ENCODE measurements at places on chromosomes 7 and 10.

GRCh38 chr7:47888371-47889265, 59.6 kb downstream of the PKD1L1 start:
- no peak for DNase-seq

- no peak for DNase-seq
These were observed 178.8 kb downstream of the NEURL1 start for GRCh38 chr10:103672345-103672744.

- DNase-seq: no peak
These were observed 144.0 kb downstream of the EVX1 start for GRCh38 chr7:27386581-27386980.

DNA sequence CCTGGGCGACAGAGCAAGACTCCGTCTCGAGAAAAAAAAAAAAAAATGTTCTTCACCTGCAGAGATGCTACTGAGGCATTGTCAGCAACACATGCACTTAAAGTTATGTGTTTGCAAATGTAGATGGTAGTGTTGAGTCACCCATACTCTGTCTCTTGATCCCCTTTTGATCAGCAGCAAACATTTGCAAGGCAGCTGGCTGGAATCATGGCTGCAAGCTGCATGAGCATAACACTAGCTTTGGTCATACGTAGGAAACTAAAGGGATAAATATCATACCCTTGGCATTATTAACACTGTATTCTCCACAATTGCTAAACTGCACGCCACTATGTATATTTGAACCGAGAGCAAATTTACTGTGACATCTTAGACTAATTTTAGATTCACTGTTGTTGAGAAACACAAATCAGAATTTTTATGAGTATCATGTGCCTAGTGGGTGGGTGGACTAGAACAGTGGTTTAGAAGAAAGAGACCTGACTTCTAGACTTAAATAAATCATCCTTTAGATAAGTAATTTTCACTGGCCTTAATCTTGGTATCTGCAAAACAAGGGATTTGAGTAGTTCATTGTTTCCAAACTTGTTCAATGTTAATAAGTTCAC, 229.3 kb upstream of the MEOX2 start:
- DNase-seq: no peak

GRCh38 chr7:40676221-40676620, 541.4 kb downstream of the SUGCT start:
- no peak for DNase-seq

DNA sequence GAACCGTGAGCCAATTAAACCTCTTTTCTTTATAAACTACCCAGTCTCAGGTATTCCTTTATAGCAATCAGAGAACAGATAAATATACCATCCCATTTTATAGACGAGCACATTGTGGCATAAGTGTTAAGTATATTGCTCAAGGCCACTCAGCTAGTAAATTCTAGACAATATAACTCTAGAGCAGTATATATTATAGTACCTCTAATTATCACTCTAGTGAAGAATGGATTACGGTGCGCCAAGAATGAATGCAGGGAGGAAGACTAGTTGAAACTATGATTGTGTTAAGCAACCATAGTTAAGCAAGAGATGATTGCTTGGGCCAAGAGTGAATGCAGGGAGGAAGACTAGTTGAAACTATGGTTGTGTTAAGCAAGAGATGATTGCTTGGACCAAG, 60.9 kb downstream of the BRAF start:
- DNase-seq: no peak

GRCh38 chr7:34073676-34074075, 168.3 kb downstream of the BMPER start:
- no peak for DNase-seq

GRCh38 chr10:67045404-67045803, 119.6 kb downstream of the LRRTM3 start:
- DNase-seq: no peak

- DNase-seq: no peak
These were observed 53.6 kb downstream of the AFAP1L2 start for GRCh38 chr10:114350751-114351150.

- no peak for DNase-seq
These were observed 28.3 kb downstream of the CRCP start for GRCh38 chr7:66142996-66143395.

DNA sequence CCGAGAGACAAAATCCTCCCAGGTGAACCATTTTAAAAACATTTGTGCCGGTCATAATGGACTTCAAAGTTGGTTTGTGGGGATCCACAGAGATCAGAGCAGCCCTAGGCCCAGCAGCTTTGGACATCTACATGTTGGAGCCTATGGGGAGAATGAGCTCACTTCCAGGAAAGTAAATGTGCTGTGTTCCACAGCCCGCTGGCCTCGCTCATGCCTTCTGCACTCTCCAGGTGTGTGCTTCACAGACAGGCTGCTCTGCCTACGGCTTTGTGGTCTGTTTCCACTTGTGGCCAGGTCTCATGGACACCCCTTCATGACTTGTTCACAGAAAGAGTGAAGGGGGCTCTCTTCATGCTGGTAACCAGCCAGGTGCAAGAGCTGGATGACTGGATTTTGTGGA, 141.6 kb downstream of the ADARB2 start:
- DNase-seq: no peak

DNA sequence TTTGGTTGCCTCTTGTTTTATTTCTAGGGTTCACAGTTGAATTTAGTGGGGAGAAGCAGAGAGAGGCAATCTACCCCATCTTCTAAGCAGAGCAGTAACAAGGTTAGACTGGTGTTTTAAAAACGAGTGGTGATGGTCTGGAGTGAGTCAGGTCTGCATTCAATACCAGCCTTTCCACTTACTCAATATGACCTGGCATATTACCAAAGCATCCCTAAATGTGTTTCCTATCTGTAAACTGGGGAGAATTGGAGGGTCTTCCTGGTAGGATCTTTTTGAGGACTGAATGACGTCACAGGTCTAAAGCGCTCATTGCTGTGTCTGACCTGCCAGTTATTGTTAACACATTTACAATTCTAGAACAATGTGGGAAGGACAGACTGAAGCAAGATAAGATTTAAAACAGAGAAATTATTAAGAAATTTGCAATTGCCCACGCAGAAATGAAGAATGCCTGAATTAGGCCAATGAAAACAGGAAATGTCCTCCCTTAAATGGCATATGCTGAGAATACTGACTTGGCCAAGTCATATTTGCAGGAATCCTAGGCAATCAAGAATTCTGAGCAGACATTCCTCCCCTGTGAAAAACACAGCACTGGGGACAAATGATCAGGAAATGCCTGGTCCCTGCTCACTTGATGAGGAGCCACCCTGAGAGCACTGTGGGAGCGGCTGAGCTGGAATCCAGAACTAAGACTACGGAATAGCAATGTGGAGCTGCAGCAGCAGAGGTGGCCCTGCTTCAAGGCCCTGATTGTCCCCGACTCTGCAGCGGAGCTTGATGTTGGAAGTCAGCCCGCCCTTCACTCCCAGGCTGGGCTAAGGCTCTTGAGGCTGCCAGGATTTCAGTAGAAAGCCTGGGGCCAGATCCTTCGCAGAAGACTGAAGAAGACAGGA, 184.5 kb upstream of the CXCL12 start:
- DNase-seq: no peak

GRCh38 chr10:36393801-36394200, 731.6 kb upstream of the ANKRD30A start:
- DNase-seq: no peak

- DNase-seq: no peak
These were observed 42.7 kb upstream of the ATRNL1 start for GRCh38 chr10:115050375-115051010.

GRCh38 chr10:21280971-21281572, 244.4 kb downstream of the SKIDA1 start:
- DNase-seq: no peak

GRCh38 chr7:51238981-51239495, 77.6 kb downstream of the COBL start:
- DNase-seq: no peak

DNA sequence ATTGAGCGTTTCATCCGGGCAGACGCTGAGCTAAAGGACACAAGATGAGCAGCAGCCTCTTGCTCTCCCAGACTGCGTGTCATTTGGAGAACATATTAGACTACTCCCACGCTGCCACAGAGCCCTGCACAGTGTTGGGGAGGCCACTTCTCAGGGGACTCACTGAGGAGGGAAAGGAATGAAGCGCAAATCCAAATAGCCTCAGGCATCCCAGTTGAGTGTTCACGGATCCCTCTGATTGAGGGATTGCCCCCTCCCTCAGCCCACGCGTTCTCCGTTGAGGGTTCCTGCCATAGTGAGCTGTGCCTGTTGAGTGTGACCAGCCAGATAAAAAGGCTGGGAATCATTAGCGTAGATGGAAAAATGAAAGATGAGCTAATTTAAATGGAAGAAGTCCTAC, 563.4 kb downstream of the ACTR3B start:
- DNase-seq: no peak
